T follicular helper cell (primary cell): ENCODE measurements at places on chromosomes 12 and 14.

GRCh38 chr12:48691826-48692487 is 9.9 kb upstream of the KANSL2 start:
- DNase-seq: no peak

DNA sequence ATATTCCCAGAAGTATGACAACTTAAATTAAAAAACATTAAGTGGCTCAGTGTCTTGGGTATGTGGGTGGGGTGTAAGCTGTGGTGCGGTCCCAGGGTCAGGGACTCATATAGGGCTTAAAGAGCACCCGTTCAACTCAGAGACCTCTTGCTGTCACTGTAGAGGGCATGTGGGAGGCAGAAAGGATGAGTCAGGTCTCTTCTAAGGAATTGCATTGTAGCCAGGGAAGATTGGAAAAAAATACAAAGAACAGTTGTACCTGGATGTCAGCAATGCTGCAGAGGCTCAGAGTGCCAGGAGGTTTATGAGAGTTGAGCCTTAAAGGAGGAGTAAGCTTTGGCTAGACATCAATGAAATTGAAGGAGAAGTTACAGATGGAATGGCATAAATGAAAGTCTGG is 104.1 kb downstream of the MYRFL start:
- no peak for DNase-seq

GRCh38 chr12:115088328-115088994 is 404.5 kb upstream of the TBX3 start:
- no peak for DNase-seq

GRCh38 chr14:65976761-65977404 is 509.3 kb upstream of the CCDC196 start:
- no peak for DNase-seq

- DNase-seq: no peak
These were observed 474.3 kb downstream of the VRK1 start for GRCh38 chr14:97271451-97271960.

- no peak for DNase-seq
These were observed 201.0 kb downstream of the SLC25A21 start for GRCh38 chr14:36971263-36971855.

GRCh38 chr12:109760930-109761921 is 47.6 kb downstream of the FAM222A start:
- no peak for DNase-seq

DNA sequence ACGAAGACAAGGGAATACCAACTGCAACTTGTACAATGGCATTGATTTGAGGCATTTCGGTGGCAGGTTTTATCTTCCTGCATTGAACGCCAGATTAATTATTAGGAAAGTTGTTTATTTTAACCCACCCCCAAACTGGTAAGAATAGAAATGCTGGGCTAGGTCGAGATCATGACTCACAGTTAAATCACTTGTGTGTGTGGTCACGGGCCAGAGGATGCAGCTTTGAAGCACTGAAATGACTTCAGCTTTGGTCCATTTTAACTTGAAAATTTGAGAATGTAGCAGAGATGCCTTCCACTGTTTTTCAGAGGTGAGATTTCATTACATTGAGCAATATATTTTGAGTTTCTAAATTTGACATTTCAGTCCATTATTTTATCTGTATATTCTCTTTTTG is 23.6 kb upstream of the KCNH3 start:
- DNase-seq: no peak

DNA sequence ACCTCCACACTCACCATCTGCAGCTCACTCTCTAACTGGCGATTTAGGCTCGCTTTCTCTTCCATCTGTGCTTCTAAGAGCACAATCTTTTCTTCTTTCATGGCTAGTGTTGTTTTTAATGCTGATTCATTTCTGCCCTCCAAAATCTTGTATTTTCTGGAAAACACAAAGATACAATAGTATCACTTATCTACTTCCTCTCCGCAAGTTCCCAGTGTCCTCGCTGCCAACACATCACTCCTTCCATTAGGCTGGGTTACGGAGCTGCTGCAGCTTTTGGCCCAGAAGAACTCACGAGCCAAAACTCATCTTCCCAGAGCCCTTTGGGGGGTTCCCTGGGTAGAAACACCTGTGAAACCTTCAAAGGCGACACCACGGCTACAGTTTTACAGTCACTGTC is 63.8 kb upstream of the GPR68 start:
- DNase-seq: no peak

GRCh38 chr14:60563113-60563512 is 54.2 kb downstream of the SIX6 start:
- no peak for DNase-seq

DNA sequence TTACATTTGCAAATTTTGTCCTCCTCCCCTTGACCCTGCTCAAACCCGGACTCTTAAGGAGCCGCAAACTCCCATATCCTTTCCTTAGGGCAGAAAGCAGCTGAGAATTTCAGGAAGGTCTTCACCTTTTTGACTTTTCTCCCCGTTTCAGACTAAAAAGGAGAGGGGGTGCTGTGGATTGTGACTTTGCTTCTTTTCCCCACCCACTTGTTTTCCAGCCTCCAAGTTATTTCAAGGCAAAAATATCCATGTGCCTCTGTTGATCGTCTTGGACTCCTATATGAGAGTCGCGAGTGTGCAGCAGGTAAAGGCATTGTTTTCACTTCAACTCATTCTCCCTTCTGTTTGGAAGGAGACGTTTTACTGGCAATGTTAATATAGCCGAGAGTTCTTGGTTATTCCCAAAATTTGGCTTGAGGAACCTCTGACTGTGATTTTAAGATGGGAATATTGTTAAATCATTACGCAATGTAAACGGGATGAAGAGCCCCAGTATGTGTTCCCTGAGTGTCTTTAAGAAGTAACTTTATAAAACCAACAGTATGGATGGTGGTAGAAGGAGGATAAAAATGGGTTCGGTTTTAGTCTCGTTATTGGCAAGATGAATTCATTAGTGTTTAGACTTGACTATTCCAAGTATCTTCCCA is 663 bp downstream of the LRRK2 start:
- DNase-seq: no peak

DNA sequence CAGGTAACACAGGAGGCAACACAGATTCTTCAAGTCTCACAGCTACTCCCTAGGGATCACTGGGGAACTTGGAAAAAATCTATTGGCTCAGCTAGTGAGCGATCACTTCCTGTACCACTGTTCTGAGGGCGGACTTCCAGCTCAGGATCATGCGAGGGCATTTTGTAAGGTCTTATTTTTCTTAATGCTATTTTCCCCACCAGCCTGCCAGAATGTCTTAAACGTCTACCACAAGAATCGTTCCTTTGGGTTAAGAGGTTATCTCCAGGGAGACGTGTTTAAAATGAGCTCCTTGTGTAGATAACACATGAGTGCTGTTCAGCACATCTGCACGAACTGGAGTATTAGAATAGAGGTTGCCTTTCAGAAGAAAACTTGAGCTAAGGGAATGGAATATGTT is 162.6 kb downstream of the ETNK1 start:
- no peak for DNase-seq

DNA sequence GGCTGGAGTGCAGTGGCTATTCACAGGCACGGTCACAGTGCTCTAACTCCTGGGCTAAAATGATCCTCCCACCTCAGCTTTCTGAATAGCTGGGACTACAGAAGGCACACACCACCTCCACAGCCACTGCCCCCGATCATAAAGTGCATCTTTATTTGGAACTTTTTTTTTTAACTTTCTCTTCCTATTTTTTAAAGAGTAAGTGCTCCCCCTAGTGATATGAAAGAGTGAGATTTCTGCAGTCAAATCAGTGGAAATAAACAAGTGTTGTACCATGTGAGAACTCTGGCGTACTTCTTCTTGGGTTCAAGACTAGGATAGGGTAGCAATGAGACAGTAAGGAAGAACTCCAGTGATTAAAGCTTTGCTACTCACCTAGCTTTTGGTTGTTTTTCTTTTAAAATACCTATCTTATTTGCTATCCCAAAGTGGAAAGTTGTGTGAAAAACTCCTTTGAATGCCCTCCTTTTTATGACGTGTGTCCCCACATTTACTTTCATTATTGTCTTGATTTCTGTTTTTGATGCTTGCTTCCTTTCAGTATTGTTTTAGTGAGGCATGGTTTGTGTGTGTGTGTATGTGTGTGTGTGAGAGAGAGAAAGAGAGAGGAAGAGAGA is 6.6 kb downstream of the PPP4R4 start:
- no peak for DNase-seq

- DNase-seq: no peak
These were observed 380.1 kb downstream of the ZFP36L1 start for GRCh38 chr14:68412505-68413465.

DNA sequence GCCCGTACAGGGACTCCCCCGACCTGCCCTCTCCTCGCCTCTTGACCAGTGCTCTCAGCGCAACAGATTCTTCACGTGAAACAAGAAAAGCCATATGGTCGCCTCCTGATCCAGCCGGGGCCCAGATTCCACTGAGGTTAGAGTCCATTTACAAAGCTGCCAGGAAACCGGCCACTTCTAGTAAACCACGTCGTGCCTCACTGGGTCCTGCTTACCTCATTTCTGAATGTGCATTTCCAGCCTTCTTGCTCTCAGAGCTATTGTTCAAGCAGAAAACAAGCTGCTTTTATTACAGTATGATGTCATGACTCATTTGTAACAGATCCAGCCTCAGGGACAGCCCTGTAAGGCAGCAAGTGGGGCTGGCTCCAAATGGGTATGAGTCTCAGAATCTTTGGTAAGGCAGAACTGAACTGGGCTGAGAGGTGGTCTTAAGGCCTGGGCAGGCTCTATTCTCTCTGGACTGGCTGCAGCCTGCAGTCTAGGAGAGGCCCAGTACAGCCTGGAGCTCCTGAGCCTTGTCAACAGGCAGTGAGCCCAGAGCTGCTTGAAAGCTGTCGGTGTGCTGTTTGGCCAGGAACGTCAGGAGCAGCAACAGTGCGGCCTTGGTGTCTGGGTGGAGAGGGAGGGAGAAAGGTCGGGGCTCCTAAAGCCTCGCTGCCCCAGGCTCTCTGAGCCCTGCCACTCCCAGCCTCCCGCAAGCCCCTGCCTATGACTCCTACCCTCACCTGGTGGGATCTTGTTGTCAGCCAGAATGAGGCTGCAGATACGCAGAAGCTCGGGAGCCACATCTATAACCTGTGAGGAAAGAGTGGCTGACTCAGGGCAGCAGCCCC is 8.3 kb downstream of the REC8 start:
- DNase-seq: no peak

DNA sequence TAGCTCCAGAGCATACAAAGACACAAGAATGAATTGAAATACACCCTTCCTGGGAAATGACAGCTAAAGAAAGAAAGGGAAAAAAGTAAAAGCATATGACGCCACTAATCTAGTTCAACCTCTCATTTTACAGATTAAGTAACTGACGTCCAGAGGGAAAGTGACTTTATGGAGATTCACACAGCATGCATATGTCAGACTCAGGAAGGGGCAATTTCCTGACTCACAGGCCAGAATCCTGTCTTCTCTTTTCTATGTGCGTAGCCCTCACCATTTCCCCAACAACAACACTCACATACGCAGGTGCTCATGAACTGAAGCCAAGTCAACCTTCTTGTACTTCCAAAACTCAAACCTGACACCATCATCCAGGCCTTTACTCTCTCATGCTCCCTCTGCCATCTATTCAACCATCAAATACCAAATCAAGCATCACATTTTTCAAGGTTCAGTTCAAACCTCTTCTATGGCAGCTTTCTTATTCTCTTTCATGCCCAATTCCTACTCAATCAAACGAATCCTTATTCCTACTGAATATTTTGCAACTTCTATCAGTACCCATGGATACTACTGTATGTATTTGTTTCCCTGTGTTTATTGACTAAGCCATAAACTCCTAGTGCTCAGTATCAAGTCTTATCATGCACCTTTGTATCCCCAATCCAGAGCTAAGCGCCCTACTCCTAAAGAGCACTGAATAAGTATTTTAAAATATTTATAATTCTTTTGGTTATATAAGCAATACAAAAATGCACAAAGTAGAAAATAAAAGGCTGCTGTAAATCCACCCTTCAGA is 52.8 kb downstream of the STXBP6 start:
- no peak for DNase-seq

GRCh38 chr14:77311217-77311616 is 9.5 kb downstream of the POMT2 start:
- DNase-seq: no peak

DNA sequence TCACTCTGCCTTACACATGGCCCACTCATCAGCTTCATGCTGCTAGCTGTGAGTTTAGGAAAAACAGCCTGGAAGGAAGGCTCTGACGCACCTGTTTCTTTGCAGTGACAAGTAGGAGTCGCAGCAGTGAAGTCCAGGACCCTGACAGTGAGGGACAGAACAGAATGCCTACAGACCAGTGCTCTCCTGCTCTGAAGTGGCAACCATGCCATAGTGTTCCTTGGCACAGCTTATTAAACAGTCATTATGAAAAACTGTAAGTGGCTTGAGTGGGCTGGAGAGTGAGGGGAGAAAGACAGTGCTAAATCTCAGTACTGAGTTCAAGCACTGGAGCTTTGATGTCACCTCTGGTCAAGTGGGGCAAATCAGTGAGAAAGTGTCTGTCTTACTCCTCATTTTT is 61.7 kb downstream of the MYRFL start:
- no peak for DNase-seq

GRCh38 chr12:54251667-54252284 is 28.1 kb downstream of the CBX5 start:
- no peak for DNase-seq

DNA sequence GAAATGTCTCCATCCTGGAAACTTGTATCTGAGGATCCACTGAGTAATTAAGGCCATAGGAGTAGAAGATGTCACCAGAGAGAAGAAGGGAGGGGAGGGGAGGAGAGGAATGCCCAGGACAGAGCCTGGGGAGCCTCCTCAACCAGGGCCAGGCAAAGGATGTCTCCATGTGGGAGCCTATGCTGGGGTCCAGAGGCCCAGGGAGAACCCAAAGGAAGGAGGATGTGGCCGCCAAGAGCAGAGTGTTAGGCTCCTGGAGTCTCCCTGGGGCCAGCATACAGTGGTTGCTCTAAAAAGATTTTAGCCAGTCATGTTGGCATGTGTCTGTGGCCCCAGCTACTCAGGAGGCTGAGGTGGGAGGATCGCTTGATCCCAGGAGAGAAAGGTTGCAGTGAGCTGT is 92.6 kb downstream of the DICER1 start:
- no peak for DNase-seq

DNA sequence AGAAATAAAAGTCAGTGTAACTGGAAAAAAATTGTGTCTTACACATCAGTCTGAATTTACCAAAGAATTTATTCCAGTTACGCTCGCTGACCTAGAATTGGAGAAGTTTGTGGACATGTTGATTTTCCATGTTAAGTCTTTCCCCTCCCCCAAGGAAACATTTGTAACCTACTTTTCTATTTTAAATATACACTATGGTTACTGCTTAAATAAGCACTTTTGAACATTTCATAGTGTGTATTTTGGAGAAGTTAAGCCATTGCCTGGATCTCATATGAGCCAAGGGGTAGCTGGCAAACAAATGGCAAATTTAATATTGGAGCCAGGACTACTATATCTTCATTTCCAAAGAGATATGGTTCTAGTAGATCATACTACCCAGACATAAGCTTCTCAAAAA is 42.9 kb upstream of the NT5DC3 start:
- DNase-seq: no peak

- no peak for DNase-seq
These were observed 19.9 kb downstream of the SETD3 start for GRCh38 chr14:99460793-99461192.

DNA sequence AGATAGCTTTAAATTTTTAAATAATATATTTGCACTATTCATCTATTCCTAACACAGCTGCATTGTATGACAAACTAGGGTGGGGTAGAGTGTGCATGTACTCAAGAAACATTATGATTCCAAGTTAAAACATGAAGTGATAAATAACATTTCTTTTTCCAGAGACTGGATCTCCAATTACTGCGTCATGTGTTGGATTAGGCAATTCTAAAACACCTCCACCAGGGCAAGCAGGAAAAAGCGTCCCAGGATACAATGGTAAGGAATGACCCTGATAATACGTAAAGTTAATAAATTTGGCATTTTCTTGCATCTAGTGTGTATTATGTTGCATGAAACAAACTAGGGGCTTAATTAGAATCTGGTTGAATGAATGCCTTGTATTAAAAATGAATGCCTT is 138.9 kb downstream of the ACSS3 start:
- no peak for DNase-seq
